A549 treated with DMSO at 1 μM for 4 hours (cell line): ENCODE measurements at places on chromosomes 13 and 19. TPM values are rescaled to one million over a fixed set of nuclear protein-coding genes. Genes with fewer than 3 reads are reported as not detected.

The USHBP1 gene
- not detected in 5 replicates for total RNA-seq

The FCER2 gene
- total RNA-seq, result not detected in 5 replicates

The CGB3 gene
- total RNA-seq, result 0.14 to 0.47 TPM (median 0.38 TPM) in 4 of 5 replicates, not detected in the other

The CEACAM16 gene
- 0.09 to 0.19 TPM (median 0.13 TPM) in 4 of 5 replicates, not detected in the other for total RNA-seq

The FFAR1 gene
- total RNA-seq, result not detected in 5 replicates

The PGLYRP2 gene
- 0.07 to 0.10 TPM in 2 of 5 replicates, not detected in the others for total RNA-seq

The FAM124A gene
- total RNA-seq, result 1.9 to 2.9 TPM (median 2.1 TPM) in 5 replicates

The C19orf33 gene
- 635 to 743 TPM (median 686 TPM) in 5 replicates for total RNA-seq

The DENND1C gene
- total RNA-seq, result 0.16 to 0.56 TPM (median 0.24 TPM) in 5 replicates

The PTPRS gene
- 21.5 to 37.9 TPM (median 28.5 TPM) in 5 replicates for total RNA-seq
